Inflammatory macrophage treated with lipopolysaccharide for 1 hour (primary cell): ENCODE measurements at places on chromosomes 4 and X.

DNA sequence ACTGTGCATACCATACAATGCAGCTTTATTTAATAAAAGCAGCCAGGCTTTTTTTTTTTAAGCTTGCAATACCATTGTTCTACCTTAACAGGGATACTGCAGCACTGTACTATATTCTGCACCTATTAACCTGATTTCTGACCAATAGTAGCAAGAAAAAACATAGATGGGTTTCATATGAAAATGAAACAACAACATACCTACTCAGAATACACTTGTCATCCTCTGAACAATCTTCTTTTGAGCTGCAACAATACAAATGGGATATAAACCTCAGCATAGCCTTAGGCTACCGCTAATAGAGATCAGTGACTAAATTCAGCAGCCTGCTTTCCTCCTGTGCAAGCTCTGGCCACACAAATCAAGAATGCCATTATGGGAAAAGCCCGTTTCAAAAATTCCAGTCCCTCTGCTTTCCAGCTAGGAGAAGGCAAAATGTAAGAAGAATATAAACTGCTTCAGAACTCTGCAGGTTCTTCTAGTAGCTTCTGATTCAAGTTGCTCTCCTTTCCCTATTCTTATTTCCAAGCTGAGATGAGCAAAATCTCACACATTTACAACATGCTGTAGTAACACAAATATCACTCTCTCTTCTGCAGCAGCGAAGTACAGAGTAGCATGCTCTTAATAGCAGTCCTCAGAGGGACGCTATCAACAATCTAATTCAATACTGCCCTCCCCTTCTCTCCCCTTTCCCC is 143.4 kb downstream of the KLHL13 start:
- no peak for DNase-seq

GRCh38 chr4:150518559-150518958 is 63.4 kb upstream of the MAB21L2 start:
- no peak for DNase-seq

DNA sequence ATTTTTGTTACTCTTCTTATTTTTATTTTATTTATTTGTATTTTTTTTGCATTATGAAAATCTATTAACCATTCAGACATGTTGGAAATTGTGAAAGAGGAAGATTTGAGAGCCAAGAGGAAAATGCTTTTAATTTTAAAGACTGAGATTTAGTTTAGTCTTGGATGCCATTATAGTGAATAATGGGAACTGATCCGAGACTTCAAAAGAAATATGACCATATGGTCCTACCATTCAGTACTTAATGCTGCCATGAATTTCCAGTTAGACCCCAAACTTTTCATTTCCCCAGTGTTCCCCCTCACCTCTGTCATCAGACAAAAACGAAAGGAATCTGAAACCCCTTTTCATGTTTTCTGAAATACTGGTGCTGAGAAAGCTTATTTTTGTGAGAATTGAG is 95.5 kb downstream of the TENM3 start:
- no peak for DNase-seq

DNA sequence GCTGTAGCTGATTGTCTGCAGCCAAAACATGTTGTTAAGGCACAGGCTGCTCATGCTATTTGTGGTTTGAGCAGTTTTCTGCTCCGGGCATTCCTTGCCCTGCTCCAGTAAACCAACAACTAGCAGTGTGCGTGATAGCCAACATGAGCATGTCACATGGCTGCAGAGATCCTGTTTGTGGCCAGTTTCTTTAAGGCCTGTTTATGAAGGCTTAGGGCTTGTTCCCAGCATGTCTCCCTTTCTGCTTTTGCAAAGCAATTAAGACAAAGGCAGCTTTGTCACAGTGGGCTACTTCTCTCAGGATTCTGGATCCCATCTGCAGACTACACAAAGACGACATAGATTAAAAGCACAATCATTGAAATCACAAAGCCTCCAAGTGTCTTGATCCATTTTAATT is 160.5 kb downstream of the ZNF518B start:
- DNase-seq, result no peak

GRCh38 chr4:113534711-113535110 is 226.8 kb downstream of the CAMK2D start:
- DNase-seq, result no peak

- DNase-seq, result no peak
Observed at GRCh38 chr4:106677213-106677612, 308.6 kb upstream of the GIMD1 start.

- no peak for DNase-seq
Observed at GRCh38 chrX:145654486-145654885, 163.1 kb upstream of the SLITRK2 start.

DNA sequence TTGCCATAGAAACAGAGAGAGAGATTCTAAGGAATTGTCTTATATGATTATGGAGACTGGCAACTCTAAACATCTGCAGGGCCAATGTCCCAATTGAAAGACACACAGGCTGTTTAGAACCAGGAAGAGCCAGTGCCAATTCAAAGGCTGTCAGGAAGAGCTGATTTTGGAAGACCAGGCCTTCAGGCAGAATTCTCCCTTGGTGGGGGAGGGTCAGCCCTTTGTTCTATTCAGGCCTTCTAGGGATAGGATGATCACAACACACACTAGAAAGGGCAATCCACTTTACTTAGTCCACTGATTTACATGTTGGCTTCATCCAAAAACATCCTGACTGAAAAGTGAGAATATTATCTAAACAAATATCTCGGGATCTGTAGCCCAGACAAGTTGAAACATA is 15.2 kb downstream of the C4orf46 start:
- DNase-seq, result no peak

DNA sequence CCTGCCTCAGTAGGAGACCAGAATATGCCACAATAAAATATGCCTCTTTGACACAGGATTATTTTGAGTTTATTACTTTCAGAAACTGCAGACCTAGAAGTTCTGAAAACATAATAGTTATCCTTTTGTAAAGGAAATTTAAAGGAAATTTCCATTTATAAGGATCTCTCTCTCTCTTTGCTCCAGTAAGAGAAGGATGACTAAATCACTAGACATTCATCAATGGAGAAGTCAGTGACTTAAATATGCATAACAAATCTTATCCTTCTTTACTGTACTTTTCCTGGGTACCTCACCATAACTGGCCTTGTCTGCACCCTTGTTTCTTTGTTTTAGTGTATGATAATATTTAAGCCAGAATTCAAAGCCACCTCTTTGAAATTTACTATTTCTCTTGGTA is 28.3 kb upstream of the OPHN1 start:
- DNase-seq, result no peak

DNA sequence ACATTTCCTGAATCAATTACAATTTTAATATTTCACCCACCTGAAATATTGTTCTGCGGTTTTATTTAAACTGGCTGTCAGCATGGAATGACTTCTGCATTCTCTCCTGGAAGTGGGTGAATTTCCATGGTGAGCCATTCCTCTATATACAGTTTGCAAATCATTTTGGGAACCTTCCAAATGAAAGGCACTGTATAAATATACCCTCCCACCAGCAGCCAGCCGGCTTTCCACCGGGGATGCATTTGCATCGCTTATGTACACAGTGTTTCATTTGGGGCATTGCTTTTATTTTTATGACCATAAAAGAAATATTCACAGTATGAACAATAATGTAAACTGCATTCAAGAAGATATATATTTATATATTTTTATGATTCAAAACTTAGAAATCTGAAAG is 4.7 kb upstream of the IL1RAPL1 start:
- no peak for DNase-seq

DNA sequence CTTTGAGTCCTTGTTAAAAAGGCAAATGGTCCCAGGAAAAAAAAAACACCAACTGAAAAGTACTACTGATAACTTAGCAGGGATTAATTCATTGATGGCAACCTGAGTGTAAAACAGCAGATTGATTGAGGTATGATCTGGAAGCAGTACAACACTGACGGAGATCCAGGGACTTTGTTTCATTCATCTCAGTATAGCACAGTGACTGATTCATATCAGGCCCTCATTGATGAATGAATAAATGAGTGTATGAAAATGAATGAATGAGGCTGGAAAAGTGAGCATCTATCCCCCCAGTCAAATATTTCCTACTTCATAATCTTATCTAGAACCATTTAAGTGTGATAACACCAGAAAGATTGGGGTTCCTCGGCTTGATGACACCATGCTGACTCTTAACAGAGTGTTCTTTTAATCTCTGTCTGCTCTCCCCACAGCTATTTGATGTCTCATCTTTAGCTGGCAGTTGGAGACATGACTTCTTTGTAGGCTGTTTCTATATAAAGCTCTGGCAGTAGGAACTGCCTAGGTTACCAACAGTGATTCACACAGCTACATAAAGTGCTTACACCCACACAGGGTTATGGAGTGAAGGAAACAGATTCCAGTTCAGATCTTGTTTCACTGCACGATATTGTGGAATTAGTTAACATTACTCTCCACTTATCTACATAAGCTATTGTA is 18.6 kb upstream of the RNF128 start:
- peak; percentile 0 for DNase-seq

- no peak for DNase-seq
Observed at GRCh38 chr4:10009861-10010500, 11.3 kb downstream of the SLC2A9 start.

- DNase-seq, result no peak
Observed at GRCh38 chr4:89216866-89217265, 90.7 kb downstream of the GPRIN3 start.

GRCh38 chr4:17336524-17336961 is 175.3 kb downstream of the QDPR start:
- DNase-seq, result no peak

GRCh38 chrX:136768469-136769084 is 12.2 kb downstream of the ARHGEF6 start:
- peak; percentile 65 for DNase-seq

- DNase-seq, result no peak
Observed at GRCh38 chr4:142960126-142960525, 114.0 kb upstream of the INPP4B start.

GRCh38 chrX:31421441-31421840 is 349.6 kb upstream of the FTHL17 start:
- no peak for DNase-seq

GRCh38 chr4:152696764-152697261 is 17.0 kb upstream of the TMEM154 start:
- peak; percentile 37 for DNase-seq

DNA sequence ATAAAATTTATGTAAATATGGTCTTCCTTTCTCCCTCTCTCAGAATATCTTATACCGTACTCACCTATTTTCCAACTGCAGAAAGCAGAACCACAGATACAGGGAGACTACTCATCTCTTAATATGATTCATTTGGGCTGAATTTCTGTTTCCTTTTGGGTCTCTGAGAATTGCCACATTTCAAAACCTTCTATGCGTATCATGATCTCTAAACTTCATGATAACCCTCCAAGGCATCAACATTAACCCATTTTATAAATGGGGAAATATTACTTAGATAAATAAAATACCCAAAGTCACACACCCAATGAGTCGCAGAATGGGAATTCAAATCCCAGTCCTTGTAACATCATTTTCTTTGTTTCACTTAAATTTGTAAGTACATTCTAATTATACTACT is 16.6 kb upstream of the PRDM8 start:
- DNase-seq, result peak; percentile 38

DNA sequence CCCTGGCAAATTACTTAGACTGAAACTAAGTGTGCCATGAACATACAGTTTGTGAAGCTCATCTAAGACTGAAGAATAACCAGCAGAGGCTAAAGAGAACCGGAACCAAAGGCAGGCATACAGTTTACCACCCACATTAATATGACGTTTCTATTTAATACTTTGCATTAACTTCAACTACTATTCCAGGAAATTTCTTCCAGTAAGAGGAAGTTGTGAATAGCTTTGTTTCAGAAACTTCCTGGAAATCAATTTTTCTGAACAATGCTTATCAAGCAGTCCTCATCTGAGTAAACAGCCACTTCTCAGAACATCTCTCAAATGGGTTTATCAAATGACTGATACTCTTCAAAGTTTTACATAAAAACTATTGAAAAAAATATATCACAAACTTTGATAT is 252.7 kb downstream of the OPHN1 start:
- peak; percentile 49 for DNase-seq

GRCh38 chr4:52783069-52783468 is 31.8 kb upstream of the ERVMER34-1 start:
- DNase-seq, result no peak
